ENCODE measurements at places on chromosomes 16 and 17.

- DNase-seq, result no peak
These were observed 52.4 kb upstream of the CDH3 start for GRCh38 chr16:68592466-68593337.

- no peak for DNase-seq
These were observed 62.8 kb upstream of the SIAH1 start for GRCh38 chr16:48447940-48448536.

DNA sequence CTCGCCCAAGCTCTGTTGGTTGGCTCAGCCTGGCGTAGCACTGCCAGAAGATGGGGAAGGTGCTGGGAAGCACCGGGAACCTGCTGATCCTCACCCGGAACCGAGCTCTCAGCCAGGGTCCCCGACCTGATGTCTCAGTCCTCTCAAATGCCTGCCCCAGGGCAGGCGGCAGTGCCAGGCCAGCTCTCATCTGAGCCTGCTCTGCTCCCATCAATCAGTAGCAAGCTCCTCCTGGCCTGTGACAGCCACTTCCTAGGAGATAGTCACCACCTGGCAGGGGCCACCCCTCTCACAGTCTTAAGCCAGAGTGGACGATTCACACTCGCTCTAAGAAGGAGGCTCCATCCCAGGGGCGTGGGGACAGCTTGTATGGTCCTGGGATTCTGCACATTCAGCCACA, 62.0 kb downstream of the ENGASE start:
- DNase-seq, result no peak

- no peak for DNase-seq
These were observed 4.5 kb upstream of the CASC3 start for GRCh38 chr17:40135817-40136216.

GRCh38 chr17:11140043-11140442, 101.0 kb upstream of the SHISA6 start:
- DNase-seq, result no peak

- DNase-seq, result no peak
These were observed 7.8 kb downstream of the NR1D1 start for GRCh38 chr17:40092581-40092980.

DNA sequence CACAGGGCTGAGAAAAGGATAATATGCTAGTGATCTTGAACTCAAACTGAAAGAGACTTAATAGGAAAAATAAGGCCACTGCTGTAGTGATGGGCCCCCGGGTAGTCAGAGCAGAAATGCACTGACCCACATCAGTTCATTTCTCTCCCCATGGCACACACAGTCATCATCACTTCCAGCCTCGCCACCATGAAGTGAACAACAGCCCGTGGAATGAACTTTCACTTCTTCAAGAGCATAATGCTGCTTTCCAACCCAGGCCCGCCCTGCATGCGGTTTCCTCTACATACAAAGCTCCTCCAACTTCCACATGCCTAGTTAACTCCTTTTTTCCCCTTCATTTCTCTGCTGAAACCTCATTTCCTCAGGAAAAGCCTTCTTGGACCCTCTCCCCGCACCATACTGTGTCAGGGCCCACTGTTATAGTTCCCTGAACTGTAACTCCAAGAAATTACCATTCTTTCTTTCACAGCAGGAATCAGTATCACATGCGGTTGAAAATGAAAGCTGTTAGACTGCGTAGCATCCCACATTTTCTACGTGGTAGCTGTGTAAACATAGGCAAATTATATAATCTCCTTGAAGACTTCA, 65.8 kb upstream of the SMIM36 start:
- DNase-seq, result no peak

- peak; percentile 16 for DNase-seq
These were observed 51.4 kb downstream of the MFSD11 start for GRCh38 chr17:76789235-76789788.

DNA sequence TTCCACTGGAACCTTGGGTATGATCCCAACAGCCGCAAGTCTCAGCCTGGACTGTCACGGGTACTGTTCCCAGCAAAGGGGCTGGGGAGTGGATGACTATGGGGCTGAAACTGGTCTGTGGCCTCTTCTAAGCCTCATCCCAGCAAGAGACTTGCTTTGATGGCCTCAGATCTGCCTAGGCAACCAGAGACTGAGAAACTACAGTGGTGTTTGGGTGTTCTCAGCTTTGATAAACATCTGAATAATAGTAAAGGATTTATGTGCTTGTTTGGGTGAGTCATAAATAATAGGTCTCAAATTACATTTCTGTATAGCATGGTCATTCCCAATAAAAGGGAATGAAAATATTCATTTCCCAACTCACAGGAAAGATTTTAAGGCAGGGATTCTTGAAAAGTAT, 30.2 kb upstream of the ULK2 start:
- DNase-seq, result no peak

DNA sequence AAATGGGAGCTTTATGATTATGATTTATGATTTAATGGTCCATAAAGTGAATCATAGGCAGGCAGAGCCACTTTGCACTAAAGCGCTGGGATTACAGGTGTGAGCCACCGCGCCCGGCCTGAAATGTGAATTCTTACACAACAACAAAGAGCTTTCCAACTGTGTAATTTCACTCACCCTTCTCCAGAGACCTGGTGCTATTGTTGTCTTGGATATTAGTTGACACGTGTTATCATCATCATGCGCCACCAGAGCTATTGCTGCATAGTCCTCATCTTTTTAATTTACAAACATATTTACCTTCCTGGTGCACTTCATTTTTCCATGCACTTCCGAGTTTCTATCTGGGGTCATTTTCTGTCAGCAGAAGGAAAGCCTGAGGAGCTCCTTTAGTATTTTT, 4.8 kb upstream of the UTS2R start:
- DNase-seq, result no peak

GRCh38 chr17:17186051-17186450, 20.1 kb downstream of the PLD6 start:
- DNase-seq, result no peak

- DNase-seq, result peak; percentile 81
These were observed at the start of gene TMEM101 for GRCh38 chr17:44014437-44015172. Gene TMEM101 (minus strand): TSS chr17:44014963. CDS start chr17:44014952, 11 bp downstream.

- no peak for DNase-seq
These were observed 3.9 kb downstream of the PPM1E start for GRCh38 chr17:58759522-58759921.

DNA sequence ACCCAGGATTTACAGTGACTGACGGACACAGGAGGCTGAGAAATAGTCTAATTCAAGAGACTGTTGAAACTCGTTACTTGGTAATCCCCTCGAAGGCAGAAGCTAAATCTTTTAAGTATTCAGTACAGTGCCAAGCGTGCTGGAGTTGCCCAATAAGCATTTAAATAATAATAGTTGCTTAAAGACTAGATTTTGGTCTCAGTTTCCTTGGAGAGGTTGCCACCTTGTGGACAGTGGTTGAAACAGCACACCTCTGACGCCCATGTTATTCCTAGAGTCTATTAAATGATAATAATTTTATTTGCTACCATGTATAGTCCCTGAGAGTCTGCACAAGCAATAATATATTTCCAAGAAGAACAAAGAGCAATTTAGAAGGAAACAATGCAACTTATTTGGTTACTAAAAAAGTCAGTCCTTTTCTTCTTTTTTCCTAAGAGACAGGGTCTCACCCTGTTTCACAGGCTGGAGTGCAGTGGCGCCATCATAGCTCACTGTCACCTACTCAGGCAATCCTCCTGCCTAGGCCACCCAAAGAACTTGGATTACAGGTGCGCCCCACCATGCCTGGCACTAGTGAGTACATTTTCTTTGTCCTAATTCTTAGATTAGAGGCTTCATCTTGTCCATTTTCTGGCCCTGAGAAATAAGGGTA, 138.0 kb upstream of the NUDT7 start:
- peak; percentile 52 for DNase-seq

- peak; percentile 52 for DNase-seq
These were observed 94.3 kb downstream of the AXIN2 start for GRCh38 chr17:65467156-65467555.

- no peak for DNase-seq
These were observed 37.4 kb downstream of the ARHGAP23 start for GRCh38 chr17:38465391-38466345.

DNA sequence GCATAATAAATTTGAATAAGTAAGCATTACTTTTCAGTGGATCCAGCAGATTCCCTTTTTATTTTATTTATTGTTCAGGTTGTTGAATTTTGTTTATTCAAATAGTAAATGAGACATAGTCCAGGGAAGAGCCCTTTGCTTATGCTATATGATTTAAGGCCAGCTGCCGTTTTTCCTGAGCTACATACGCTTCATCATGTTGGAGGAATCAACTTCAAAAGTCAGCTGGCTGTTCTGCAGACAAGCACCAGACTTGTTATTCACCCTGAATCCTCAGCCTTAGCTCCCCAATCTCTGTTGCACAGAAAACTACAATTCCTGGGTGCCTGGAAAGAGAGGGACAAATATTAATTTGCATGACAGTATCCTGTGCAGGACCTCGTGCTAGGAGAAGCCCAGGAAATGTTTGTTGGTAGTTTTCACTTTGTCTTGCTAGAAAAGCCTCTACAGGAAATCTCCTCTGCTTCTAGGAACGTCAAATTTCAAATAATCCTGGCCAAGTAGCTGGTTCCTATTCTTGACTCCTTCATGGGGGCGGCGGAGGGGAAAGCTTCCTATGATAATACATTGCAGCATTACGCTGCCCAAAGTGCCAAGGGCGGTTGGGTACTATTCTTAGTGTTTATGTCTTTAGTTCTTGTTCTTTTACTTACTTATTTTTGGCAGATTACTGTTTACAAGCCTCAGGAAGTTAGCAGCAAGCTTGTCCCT, 101.6 kb downstream of the PRKCA start:
- no peak for DNase-seq

DNA sequence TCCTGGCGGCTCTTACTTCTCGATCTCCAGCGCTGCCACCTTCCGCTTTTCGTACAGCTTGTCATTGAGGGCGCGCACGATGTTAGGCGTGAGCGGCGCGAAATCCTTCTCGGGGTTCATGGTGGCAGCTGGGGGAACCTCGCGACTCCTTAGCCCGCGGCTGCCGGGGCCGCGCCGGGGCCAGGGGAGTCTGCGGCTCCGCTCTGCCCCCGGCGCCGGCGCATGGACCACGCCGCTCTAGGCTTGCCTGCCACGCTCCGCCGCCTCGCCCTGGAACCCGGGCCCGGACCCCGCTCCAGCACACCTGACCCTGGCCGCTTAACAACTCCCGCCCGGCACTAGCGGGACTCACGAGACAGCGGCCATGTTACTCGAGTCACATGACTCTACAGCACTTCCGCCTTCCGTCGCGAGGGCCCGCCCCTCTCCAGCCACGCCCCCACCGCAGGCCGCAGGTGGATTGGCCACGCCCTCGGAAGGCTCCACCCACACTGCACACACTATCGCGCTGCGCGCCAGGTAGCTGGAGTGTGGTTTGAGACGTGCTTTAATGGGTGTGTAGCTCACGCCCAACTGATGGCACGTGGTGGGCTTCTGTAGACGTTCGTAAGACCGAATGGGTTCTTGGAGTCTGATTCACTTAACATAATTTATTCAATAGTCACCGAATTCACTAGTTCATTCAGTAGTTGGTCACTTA, at the start of gene VAC14:
TSS of gene VAC14 (minus strand) at position 378 of the 700 bp plus-strand sequence. CDS start at position 120, 258 bp downstream.
- DNase-seq, result peak; percentile 96

- DNase-seq, result no peak
These were observed 11.1 kb downstream of the PLLP start for GRCh38 chr16:57273359-57273758.

- no peak for DNase-seq
These were observed 348.9 kb upstream of the ASIC2 start for GRCh38 chr17:33642002-33642401.

- no peak for DNase-seq
These were observed 33.9 kb downstream of the CYB5D2 start for GRCh38 chr17:4176808-4177472.

GRCh38 chr17:75875940-75876189, 2.5 kb downstream of the TRIM47 start:
- DNase-seq, result no peak

DNA sequence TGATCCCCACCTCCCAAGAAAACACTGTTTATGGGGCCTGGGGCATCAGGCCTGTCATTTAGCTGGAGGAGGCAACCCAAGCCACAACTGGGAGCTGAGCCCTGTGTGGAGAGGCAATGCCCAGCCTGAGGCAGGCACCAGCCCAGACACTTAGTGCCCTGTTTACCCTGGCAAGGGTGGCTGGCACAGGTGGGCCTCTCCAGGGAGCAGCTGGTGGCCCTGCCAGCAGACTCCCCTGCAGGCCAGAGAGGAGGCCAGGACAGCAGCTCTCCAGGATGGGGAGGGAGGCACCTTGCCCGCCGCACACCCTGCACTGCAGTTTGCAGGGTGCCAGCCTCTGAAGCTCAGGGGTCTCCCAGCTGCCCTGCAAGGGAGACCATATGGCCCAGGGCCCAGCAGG, 9.1 kb upstream of the TMEM92 start:
- no peak for DNase-seq

DNA sequence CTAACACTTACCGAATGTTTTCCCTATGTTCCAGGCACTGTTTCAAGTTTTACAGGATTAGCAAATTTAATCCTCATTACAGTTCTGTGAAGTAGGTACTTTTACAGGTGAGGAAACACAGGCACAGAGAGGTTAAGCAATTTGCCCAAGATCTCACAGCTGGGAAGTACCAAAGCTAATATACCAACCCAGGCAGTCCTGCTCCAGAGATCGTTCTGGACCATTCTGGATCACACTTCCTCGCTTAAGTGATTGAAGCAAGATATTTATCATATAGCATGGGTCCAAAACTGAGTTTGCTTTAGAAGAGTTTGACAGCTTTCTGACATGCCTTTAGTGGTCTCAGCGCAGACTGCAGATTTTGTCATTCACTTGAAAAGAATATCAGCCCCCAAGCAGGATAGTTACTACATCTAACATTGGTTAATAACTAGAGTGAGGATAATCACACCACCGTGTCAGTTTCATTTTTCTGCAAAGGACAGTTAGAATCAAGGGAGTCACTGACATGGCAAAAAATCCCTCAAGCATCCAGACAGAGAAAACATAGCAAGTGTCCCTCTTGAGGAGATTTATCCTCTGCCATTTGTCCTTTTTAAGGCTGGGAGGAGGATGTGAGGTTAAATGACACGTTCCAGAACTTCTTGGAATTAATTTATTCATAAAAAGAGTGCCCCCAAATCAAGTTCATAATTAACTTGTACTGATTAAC, 5.1 kb downstream of the HS3ST3B1 start:
- DNase-seq, result no peak

DNA sequence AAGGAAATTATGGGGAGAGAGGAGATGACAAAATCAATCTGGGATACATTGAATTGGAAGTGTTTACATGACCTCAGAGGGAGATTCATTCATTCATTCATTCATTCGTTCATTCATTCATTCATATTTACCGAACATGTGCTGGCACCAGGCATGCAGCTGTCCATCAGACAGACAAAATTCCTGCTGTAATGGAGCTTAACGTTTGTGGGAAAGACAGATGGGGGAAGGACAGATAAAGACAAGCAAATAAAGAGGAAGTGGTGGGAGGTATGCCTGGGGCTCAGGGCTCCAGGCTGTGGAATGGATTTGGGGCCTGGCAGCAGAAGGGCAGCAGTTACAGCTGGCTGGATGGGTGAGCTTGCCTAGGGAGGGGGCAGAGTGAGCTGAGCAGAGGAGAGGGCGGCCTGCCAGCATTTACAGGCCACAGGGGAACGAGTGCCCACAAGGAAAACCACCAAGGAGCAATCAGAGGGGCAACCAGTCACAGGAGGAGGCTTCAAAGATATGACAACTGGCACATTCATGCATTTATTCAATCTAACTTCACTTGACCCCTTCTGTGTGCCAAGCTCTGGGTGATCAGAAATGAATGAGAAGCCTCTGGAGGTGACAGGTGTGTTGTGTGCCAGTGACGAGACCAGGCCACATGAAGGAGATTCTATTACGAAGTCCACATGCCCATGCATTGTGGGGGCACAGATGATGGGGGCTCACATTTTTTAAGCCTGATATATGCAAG, 48.5 kb downstream of the ARHGAP27 start:
- no peak for DNase-seq

All from nephron progenitor cell (in vitro differentiated cells).